ENCODE measurements at places on chromosomes 1 and 21. TPM values are rescaled to one million over a fixed set of nuclear protein-coding genes. Genes with fewer than 3 reads are reported as not detected.

The BEST4 gene
- 0.33 TPM for total RNA-seq

The VASH2 gene
- total RNA-seq = not detected

The ATP1A4 gene
- total RNA-seq = under 0.01 TPM

The STIL gene
- 17.9 TPM for total RNA-seq

The IQGAP3 gene
- total RNA-seq = 35.7 TPM

The KRTAP19-1 gene
- not detected for total RNA-seq

The RGS13 gene
- total RNA-seq = not detected

The C8A gene
- not detected for total RNA-seq

The SAMD11 gene
- not detected for total RNA-seq

The RYR2 gene
- total RNA-seq = not detected

The CHAF1B gene
- total RNA-seq = 4.5 TPM

The TDRD10 gene
- under 0.01 TPM for total RNA-seq

The TNFRSF1B gene
- total RNA-seq = under 0.01 TPM

The CNR2 gene
- total RNA-seq = not detected

The S100A2 gene
- total RNA-seq = 2,255 TPM

The REN gene
- total RNA-seq = not detected
